ENCODE measurements at places on chromosomes 4 and X. TPM values are rescaled to one million over a fixed set of nuclear protein-coding genes. Genes with fewer than 3 reads are reported as not detected.

- DNase-seq, result peak; percentile 56
- no peak overlapping the region for H3K4me3 ChIP-seq
- H3K27ac ChIP-seq, result no peak overlapping the region
Measured at GRCh38 chrX:103175944-103176753, 38.8 kb upstream of the BEX4 start.

GRCh38 chr4:38044060-38044459 is 83.9 kb downstream of the PTTG2 start:
- no peak for DNase-seq
- peaks cover 31% of the 10 kb centered on the region for H3K36me3 ChIP-seq
- no peaks in the 10 kb centered on the region for H3K27me3 ChIP-seq

DNA sequence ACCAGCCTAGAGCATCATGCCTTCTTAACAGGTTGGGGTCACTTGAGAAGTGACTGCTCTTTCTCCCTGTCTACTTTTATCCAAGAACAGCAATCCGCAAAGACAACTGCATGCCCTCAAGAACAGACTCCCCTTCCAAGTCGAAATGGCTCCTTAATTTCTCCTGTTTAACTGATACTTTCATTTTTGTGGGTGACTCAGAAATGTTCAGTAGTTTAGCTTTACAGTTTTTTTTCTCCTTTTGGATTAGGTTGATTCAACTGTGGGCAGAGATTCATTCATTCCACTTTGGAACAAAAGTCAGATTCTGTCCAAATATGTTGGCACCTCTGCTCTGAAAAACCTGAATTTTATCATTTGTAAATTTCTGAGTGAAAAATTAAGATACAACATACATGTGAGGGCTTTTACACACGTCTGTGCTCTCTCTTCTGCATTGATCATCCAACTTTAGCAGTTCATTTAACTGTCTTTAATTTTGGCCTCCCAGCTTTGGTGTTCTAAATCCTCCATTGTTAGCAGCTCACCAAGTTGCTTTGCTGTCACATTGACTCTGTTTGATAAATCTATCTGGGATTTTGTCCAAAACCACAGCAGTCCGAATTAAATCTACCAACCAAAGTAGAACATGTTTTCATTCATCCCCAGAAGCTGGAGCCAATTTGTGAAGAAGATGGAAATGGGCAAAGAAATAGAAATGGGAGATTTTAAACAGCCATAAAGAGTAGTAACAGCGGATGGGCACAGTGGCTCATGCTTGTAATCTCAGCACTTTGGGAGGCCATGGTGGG is 50.0 kb downstream of the HOPX start:
- H3K4me1 ChIP-seq, result no peaks in the 10 kb centered on the region
- H3K27me3 ChIP-seq, result no peaks in the 10 kb centered on the region
- no peak overlapping the region for H3K4me3 ChIP-seq
- no peak overlapping the region for H3K27ac ChIP-seq
- H3K36me3 ChIP-seq, result no peaks in the 10 kb centered on the region

DNA sequence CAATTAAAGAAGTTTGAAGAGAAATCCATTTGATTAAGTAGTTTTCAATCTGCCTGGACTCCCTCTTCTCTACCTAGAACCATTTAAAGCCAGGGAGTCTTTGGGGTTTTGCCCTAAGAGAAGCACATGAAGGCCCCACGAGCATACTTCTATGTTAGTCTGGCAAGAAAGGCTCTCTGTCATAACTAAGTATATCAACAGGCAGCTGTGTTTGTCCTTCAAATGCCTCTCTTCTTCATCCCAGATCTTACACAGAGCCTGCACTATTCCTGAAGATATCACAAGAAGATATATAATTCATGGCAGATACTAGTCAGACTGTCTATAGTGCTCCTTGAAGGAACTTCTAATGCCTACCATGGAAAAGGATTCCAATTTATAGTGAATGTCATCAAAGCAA is 206.2 kb downstream of the PRDM5 start:
- DNase-seq, result no peak
- H3K27me3 ChIP-seq, result peaks cover 1% of the 10 kb centered on the region

GRCh38 chrX:27242581-27242980 is 220.6 kb downstream of the PPP4R3C start:
- no peak overlapping the region for H3K27ac ChIP-seq
- no peaks in the 10 kb centered on the region for H3K4me1 ChIP-seq
- DNase-seq, result no peak
- no peak overlapping the region for H3K4me3 ChIP-seq
- no peaks in the 10 kb centered on the region for H3K36me3 ChIP-seq

DNA sequence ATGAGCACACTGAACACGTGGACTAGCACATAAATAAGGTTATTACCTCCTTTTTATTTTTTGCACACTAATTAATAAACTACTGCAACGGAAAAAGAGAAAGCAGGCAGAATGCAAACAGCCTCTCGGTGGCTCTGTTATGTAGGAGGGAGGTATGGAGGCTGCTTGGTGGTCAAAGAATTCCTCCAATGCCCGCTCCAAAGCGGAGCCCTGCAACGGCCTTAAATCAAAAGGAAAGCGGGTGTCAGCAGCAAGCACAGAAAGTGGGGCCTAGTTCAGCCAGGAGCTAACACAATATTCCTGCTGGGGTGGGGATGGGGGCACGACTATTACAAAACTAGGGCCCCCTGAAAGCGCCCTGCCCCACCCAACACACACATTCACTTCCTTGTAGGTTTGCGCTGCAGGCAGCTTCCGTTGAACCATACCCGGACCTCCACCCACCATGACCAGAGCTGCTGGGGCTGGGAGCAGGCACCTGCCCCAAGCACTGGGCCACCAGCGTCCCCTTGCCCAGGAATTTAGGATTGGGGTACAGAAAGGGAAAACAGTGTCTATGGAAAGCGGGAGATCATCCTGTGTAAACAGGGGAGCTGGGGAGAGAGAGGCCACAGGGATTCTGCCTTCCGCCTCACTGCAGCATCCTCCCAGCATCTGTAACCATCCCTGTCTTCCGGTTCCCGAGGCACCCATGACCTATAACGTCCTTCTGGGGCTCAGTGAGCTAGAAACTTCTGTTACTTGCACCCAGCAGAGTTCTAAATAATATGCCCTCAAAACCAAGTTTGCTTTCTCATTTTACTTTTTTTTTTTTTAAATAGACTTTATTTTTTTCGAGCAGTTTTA is 57.1 kb upstream of the DDX3X start:
- H3K4me1 ChIP-seq, result peaks cover 17% of the 10 kb centered on the region
- H3K27ac ChIP-seq, result no peak overlapping the region
- peak; percentile 32 for DNase-seq
- no peaks in the 10 kb centered on the region for H3K27me3 ChIP-seq

DNA sequence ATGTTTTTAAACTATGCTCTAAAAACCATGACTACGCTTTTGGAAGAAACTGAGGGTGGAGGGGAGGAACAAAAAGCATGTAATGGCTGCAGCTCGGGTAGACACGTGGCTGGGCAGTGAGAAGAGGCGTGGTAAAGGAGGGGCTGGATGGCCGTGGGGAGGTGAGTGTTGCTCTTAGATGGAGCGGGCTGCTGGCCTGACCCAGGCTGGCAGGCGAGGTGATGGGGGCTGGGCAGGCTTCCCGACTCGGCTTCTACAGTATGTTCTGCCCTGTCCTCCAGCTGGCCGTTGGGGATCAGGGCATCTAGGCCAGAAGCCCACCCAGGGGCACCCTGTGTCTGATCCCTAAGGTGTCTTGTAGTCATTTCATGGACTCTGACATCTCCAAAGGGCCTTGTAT is 60.7 kb downstream of the EFHC2 start:
- H3K4me3 ChIP-seq, result no peak overlapping the region
- no peaks in the 10 kb centered on the region for H3K36me3 ChIP-seq
- no peaks in the 10 kb centered on the region for H3K27me3 ChIP-seq
- no peaks in the 10 kb centered on the region for H3K4me1 ChIP-seq
- no peak overlapping the region for H3K27ac ChIP-seq
- DNase-seq, result no peak

- no peaks in the 10 kb centered on the region for H3K27me3 ChIP-seq
- H3K4me1 ChIP-seq, result no peaks in the 10 kb centered on the region
- no peaks in the 10 kb centered on the region for H3K36me3 ChIP-seq
- no peak overlapping the region for H3K4me3 ChIP-seq
Measured at GRCh38 chrX:33198561-33199279, 12.6 kb downstream of the DMD start.

DNA sequence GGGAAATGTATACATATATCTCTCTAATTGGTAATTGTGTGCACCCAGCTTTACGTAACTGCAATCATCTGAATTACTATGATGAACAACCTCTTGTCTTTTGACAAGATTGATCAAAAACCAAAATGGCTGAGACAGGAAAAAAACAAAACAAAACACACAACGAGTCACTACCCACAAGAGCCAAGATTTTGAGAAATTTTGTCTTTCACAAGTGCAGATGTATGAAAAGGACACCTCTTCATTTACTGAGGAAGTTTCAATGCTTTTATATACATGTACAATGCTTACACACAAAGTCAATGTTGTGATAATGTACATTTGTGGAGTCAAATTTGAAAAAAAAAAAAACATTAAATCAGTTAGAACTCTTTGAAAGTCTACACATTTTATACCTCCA is 224.6 kb downstream of the SCFD2 start:
- H3K4me1 ChIP-seq, result no peaks in the 10 kb centered on the region
- H3K36me3 ChIP-seq, result peaks cover 11% of the 10 kb centered on the region
- DNase-seq, result no peak
- no peak overlapping the region for H3K4me3 ChIP-seq
- no peaks in the 10 kb centered on the region for H3K27me3 ChIP-seq

GRCh38 chr4:7034262-7035081 is 8.7 kb upstream of the TADA2B start:
- no peaks in the 10 kb centered on the region for H3K27me3 ChIP-seq
- no peak overlapping the region for H3K27ac ChIP-seq
- H3K36me3 ChIP-seq, result peaks cover 32% of the 10 kb centered on the region
- DNase-seq, result no peak
- no peaks in the 10 kb centered on the region for H3K4me1 ChIP-seq

- H3K4me1 ChIP-seq, result peaks cover 22% of the 10 kb centered on the region
- no peak overlapping the region for H3K27ac ChIP-seq
- H3K36me3 ChIP-seq, result no peaks in the 10 kb centered on the region
- H3K27me3 ChIP-seq, result peaks cover 11% of the 10 kb centered on the region
Measured at GRCh38 chrX:25007059-25008053, 8.4 kb downstream of the ARX start.

- H3K4me1 ChIP-seq, result no peaks in the 10 kb centered on the region
- DNase-seq, result no peak
- no peaks in the 10 kb centered on the region for H3K36me3 ChIP-seq
Measured at GRCh38 chrX:11908371-11908770, 150.3 kb downstream of the MSL3 start.

- DNase-seq, result no peak
- no peaks in the 10 kb centered on the region for H3K36me3 ChIP-seq
- H3K27me3 ChIP-seq, result no peaks in the 10 kb centered on the region
- no peak overlapping the region for H3K27ac ChIP-seq
Measured at GRCh38 chr4:2442175-2442993, 23.6 kb downstream of the CFAP99 start.

GRCh38 chr4:145098675-145099037 is 545 bp downstream of the ABCE1 start:
- peak; percentile 29 for DNase-seq
- peaks cover 17% of the 10 kb centered on the region for H3K36me3 ChIP-seq
- no peaks in the 10 kb centered on the region for H3K27me3 ChIP-seq
- peaks cover 53% of the 10 kb centered on the region for H3K4me1 ChIP-seq

DNA sequence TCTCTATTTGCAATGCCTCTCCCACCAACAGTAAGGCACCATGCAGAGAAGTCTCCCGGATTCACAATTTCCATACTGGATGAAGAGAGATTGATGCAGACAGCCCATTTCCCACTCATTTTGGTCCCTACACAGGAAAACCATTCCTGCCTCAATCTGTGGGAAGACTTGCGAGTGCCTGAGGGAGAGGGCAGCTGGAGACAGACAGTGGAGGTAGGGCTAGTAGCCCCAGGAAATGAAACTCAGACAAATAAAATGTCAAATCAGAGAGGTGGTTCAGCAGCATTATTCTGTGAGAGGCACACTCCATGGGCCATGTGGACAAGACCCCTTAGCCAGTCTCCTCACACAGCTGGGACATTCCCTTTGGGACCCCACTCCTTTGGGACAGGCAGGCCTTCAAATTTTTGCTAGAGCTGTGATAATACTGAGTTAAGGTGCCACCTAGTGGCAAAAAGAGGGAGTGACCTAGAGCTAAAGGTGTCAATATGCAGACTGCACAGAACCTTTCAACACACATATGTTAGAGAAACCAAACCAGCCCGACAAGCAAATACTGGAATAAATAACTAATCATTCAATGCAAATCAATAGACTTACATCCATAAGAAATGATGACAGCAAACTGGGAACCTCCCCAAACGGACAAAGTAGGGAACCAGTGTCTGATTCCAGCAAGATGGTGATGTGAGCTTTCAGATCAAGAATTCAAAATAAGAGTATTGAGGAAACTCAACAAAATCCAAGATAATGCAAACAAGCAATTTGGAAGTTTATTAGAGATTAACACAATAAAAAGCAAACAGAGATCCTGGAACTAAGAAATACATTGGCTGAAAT is 1865.3 kb upstream of the AGA start:
- H3K36me3 ChIP-seq, result no peaks in the 10 kb centered on the region
- H3K27ac ChIP-seq, result no peak overlapping the region

- H3K4me3 ChIP-seq, result no peak overlapping the region
- H3K27me3 ChIP-seq, result no peaks in the 10 kb centered on the region
- no peaks in the 10 kb centered on the region for H3K4me1 ChIP-seq
- H3K36me3 ChIP-seq, result no peaks in the 10 kb centered on the region
Measured at GRCh38 chr4:176767183-176767582, 25.5 kb downstream of the VEGFC start.

GRCh38 chr4:146790515-146790914 is 151.8 kb downstream of the POU4F2 start:
- no peaks in the 10 kb centered on the region for H3K36me3 ChIP-seq
- no peak overlapping the region for H3K27ac ChIP-seq
- no peaks in the 10 kb centered on the region for H3K27me3 ChIP-seq
- H3K4me3 ChIP-seq, result no peak overlapping the region
- H3K4me1 ChIP-seq, result no peaks in the 10 kb centered on the region

DNA sequence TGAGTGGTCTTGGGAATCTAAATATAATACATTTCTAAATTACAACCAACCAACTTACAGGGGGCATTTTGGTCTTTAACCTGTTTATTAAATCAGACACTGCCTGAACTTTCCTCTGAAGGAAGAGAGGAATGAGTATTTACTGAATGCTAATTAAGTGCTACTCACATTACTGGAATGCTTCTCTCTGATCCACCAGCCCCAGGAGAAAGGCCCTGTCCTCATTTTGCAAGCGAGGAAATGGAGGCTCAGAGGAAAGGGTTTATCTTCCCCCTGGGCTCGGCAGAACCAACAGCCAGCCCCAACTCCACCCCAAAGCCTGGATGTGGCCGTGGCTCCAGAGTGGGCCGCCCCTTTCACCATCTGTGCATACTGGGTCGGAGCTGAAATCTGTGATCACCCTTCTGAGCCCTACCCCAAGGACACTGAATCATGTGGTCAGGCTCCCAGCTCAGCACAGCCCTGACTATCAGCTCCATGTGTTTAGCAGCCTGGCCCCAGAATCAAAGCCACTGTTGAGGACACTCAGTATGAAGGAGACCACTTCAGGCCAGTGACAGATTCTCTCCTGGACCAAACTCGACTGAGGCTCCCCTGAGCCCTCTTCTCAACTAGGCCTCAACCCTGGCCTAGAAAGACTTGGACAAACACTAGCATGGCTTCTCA is 56.7 kb upstream of the ENPP6 start:
- no peak overlapping the region for H3K27ac ChIP-seq
- no peaks in the 10 kb centered on the region for H3K27me3 ChIP-seq
- no peak overlapping the region for H3K4me3 ChIP-seq
- no peaks in the 10 kb centered on the region for H3K36me3 ChIP-seq
- H3K4me1 ChIP-seq, result peaks cover 5% of the 10 kb centered on the region

- DNase-seq, result no peak
- H3K27me3 ChIP-seq, result no peaks in the 10 kb centered on the region
- H3K36me3 ChIP-seq, result no peaks in the 10 kb centered on the region
- H3K27ac ChIP-seq, result no peak overlapping the region
- peaks cover 33% of the 10 kb centered on the region for H3K4me1 ChIP-seq
- peak overlapping the region; percentile 32 for H3K4me3 ChIP-seq
Measured at GRCh38 chrX:150365990-150366911, 3.1 kb downstream of the MAMLD1 start.

The MORC4 gene
- total RNA-seq, result 12.1 TPM

The PRDM8 gene
- 31.7 TPM for total RNA-seq

The HTR2C gene
- total RNA-seq, result not detected

The HNRNPDL gene
- 337 TPM for total RNA-seq

All from CD4-positive, CD25-positive, alpha-beta regulatory T cell (primary cell).